ENCODE measurements at places on chromosomes 6 and 20.

DNA sequence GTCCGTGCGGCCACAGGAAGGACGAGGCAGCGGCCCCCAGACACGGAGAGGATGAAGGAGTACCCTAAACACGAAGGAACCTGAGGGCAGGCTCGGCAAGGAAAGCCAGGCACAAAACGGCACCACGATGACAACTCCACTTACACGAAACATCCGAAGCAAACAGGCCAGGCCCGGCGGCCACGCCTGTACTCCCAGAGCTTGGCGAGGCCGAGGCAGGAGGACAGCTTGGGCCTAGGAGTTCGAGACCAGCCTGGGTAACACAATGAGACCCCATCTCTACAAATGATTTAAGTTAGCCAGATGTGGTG, 13.4 kb downstream of the KCNQ2 start:
- no peak for DNase-seq

GRCh38 chr6:108847738-108848115, 495 bp upstream of the ARMC2 start:
- no peak for DNase-seq

- no peak for DNase-seq
These were observed 105.1 kb downstream of the ZMYND8 start for GRCh38 chr20:47251154-47252020.

DNA sequence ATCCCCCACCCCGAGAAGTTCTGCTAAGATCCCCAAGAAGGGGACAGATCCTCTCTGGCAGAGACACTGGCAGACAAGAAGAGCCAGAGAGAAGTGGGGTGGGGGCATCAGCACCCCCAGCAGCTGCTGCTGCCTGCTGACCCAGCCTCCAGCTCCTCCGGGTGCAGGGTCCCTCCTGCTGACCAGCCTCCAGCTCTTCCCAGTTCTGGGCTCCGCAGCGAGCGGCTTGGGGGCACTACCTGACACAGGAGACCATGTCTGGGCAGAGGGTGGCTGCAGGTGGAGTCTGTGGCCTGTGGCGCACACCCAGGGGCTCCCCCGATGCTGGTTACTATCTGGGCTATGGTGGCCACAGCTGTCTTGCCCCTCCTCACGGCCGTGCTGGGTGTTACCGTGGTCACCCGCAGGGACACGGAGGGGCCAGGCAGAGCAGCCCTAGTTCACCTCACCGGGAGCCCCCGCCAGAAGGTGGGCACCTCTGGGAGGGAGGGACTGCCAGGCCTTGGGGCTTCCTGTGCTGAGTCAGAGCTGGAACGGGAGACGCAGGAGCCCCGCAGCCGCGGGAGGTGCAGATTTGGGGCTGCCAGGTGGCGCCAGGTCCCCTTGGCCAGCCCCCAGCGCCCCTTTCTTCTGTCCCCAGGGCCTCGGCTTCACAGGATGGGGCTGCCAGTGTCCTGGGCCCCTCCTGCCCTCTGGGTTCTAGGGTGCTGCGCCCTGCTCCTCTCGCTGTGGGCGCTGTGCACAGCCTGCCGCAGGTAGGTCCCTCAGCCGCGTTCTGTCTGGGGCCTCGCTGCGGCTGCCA, 630 bp downstream of the LIME1 start:
- peak; percentile 76 for DNase-seq

DNA sequence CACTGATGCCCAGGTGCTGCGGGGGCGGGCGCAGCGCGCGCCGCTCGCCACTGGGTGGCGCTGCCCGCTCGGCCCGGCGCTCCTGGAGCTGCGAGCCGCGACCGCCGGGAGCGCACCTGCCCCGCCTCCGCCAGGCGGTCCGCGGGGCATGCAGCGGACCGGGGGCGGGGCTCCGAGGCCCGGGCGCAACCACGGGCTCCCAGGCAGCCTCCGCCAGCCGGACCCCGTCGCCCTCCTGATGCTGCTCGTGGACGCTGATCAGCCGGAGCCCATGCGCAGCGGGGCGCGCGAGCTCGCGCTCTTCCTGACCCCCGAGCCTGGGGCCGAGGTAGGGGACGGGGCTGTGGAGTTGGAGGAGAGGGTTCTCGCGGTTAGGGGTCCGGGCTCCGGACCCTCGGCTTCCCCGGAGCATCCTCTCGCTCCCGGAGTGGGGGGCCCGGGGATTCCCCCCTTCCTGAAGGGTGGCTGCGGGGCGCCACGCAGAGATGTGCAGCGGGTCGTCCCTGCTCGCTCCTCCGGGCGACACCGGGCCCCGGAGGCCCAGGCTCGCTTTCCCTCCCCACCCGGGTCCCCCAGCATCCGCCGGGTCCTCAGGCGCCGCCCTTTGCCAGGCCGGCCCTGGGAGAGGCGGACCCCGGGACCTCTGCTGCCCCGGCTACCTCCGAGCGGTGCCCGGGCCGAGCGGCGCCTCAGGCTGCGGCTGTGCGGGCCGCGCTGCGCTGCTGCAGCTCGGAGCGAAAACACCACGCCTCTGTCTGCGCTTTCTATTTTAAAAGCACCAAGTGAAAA, at the start of gene BCAS4:
BCAS4 (plus strand) TSS at position 216 of the 789 bp plus-strand sequence; CDS start at position 239, 23 bp downstream.
- peak; percentile 85 for DNase-seq

- no peak for DNase-seq
These were observed 13.7 kb upstream of the PLCG1 start for GRCh38 chr20:41123631-41124030.

DNA sequence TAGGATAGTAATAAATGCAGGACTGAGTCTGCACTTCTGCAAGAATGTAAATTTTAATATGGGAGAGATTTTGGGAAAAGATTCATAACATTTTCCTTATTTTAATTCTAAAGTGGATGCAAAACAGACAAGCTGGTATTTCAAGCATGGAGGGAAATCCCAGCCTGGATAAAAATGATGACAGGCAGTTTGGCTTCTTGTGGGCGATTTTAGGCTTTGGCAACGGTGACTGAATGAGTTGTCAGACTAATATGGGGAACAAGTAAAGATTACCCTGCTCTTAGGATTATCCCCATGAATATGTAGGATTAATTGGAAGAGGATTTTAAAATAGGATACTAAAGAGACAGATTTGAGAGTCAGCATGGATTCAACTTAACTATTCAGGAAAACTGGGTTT, 21.0 kb downstream of the OGFRL1 start:
- no peak for DNase-seq

GRCh38 chr6:135478626-135479025, 18.9 kb downstream of the AHI1 start:
- no peak for DNase-seq

- DNase-seq, result no peak
These were observed 21.6 kb downstream of the NAPB start for GRCh38 chr20:23399568-23400241.

DNA sequence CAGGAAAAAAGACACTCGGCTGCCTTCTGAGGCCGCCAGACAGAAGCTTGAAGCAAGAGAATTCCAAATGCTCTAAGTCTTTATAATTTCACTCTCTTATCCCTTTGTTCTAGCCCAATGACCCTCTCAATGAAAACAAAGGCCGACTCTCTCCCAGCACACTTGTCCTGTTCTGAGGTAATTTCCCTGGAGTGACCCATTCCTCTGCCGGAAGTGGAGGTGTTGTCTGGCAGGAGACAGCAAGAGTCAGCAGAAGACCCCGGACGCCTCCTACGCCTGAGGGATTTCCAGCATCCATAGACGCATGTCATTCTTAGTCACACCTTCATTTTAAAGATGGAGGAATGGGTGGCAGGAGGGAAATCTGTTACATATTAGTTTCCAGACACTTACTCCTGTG, 110.3 kb downstream of the SOD2 start:
- DNase-seq, result no peak

GRCh38 chr6:160831739-160832138, 129.7 kb downstream of the PLG start:
- no peak for DNase-seq

DNA sequence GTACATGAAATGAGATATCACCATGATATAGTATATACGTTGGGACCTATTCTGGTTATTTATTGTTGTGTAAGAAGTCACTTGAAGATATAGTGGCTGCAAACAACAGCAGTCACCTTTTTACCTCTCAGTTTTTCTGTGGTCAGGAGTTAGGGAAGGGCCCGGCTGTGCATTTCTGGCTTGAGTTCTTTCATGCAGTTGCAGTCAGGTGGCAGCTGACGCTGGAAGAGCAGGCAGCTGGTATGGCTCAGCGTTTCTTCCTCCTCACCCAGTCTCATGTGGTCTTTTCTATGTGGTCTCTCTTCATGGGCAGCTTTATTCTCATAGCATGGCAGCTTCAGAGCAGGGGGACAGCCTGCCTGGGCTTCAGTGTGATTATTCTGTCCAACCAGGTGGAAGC, 154.4 kb downstream of the PLCB4 start:
- no peak for DNase-seq

GRCh38 chr6:168343239-168344150, 23.9 kb upstream of the DACT2 start:
- DNase-seq, result no peak

GRCh38 chr20:57133926-57134650, 132.4 kb downstream of the BMP7 start:
- DNase-seq, result no peak

GRCh38 chr20:23132293-23132929, 46.3 kb upstream of the CD93 start:
- no peak for DNase-seq

- DNase-seq, result no peak
These were observed 24.1 kb downstream of the FOXP4 start for GRCh38 chr6:41570259-41570615.

DNA sequence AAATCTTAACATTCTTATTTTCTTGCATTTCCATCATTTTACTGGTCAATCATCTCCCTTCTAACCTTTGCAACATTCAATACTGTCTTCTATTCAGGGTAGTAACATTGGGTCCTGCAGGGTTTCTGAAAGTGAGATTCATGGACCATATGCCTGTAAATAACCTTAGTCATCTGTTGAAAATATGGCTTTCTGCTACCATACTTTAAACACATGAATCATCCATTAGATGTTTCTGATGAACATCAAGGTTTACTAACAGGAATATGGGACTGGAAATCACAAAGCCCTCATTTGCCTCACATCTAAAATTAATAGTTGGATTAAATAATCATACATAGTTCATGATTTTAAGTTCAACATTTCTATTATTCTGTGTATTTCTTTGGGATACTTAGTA, 475.9 kb upstream of the MARCKS start:
- DNase-seq, result no peak

GRCh38 chr20:53579581-53580375, 13.9 kb downstream of the ZNF217 start:
- DNase-seq, result peak; percentile 50

DNA sequence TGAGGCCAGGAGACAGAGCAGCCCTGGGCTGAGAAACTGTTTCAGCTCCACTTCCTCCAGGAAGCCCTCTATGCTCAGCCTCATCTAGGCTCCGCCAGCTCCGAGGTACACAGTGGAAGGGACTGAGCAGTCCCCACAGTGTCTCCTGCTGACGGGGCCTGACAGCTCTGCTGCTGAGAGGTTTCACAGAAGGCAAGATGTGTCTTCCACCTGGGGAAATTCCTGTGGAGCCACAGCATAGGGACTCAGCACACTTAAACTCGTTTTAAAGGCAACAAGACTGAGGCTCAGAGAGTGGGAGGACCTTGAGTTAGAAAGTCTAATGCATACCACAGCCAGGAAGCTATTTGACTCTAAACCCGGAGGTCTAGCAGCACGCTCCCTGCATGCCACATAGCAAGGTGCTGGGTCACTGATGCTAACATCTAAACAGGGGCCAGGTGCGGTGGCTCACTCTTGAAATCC, 6.8 kb downstream of the ADA start:
- peak; percentile 63 for DNase-seq

DNA sequence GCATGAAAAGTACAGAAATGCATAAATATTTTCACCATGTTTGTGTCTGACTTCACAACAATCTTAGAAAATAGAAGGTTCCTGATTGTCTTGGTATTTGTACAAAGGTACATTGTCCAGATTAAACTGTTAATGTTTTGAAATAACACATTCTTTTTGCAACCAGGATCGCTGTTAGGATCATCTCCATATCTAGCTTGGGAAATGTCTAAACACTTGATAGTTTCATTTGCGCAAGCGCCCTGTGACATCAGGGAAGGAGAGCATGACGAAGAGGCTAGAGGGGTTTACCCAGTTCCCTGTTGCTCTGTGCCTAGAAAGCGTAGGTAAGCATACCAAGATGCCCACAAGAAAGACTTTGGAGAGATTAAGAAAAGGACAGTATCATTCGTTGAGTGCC, 19.4 kb downstream of the ALDH8A1 start:
- no peak for DNase-seq

GRCh38 chr6:112204350-112204706, 50.0 kb downstream of the LAMA4 start:
- DNase-seq, result no peak

DNA sequence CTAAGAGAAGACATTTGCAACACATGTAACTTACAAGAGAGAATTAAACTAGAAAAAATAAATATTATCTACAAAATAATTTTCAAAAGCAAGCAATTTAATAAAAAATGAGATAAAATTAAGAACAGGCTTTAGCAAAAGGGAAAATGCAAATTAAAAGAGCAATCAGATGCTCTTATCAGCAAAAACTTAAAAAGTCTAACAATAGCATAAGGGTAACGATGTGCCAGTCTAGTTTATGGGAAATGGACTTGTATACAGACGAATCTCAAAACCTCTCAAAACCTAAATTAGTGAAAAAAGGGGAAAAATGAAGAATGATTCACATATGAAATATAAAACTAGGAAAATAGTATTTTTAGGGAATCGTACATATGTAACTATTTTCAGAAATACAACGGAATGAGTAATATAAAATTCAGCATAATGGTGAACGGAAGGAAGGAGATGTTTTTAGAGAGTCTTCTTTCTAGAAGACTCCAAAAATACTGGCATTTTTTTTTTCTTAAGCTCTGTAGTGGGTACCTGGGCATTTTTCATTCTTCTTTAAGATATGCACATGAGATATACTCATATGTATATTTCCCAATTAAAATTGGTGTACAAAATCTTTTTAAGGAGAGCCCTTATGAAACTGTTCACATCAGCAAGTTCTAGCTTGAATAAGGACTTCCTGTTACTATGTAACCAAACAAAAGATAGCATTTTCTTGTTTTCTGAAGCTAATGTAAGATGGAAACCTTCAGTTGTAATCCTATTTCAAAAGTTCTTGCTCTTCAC, 927 bp upstream of the MANEA start:
- DNase-seq, result no peak

DNA sequence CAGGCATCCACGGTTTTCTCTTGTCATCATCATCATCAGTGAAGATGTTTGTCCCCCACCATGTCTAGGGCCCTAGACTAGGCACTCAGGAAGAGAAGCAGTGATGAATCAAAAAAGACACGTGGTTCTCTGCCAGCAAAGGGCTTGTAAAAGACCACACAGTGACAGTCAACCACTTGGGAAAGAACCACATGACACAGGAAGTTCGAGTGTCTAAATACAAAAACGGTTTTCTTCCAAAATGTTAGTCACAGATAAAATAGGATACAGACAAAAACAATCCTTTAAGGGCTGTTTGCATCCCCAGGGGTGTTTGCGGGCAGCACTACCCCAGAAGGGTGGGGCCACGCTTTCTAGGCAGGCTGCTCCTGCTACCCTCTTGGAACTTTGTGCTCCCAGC, 356.8 kb upstream of the AGPAT4 start:
- no peak for DNase-seq
